Type B pancreatic cell (in vitro differentiated cells): ENCODE measurements at places on chromosomes 12 and 14. TPM values are rescaled to one million over a fixed set of nuclear protein-coding genes. Genes with fewer than 3 reads are reported as not detected.

DNA sequence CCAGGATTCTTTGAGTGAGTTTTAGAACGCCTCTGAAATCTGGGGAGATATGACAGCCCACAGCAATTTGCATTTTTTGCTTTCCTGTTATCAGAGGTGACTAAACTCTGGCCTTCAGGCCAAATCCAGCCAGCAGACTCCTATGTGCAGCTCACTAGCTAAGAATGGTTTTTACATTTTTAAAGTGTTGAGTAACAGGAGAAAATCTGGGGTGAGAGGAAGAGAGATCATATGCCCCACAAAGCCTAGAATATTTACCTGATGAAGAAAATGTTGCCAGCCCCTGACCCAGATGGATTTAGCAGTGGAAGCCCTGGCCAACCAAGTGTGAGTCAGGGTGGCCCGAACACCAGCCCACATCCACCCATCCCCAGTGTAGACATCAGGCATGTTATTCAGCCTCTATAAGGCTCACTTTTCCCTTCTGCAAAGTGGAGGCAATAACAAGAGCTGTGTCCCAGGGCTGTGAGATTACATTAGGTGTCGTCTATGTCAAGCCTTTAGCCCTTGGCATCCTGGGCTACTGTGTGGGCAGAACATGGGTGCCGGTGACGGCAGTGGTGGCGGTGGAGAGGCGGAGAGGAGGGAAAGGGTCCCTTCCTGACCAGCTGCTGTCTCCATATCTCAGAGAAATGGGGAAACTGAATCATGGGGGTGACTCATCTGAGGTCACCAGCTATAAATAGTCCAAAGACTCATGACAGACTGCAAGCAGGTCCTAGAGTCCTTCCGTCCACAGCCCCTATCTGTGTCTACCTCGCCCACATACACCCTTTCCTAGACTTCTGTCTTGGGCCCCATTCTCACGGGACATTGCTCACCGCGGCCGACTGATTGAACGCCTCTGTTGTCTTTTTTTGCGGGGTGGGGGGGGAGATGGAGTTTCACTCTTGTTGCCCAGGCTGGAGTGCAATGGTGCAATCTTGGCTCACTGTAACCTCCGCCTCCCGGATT lies 32.6 kb upstream of the CD9 start:
- DNase-seq: no peak

DNA sequence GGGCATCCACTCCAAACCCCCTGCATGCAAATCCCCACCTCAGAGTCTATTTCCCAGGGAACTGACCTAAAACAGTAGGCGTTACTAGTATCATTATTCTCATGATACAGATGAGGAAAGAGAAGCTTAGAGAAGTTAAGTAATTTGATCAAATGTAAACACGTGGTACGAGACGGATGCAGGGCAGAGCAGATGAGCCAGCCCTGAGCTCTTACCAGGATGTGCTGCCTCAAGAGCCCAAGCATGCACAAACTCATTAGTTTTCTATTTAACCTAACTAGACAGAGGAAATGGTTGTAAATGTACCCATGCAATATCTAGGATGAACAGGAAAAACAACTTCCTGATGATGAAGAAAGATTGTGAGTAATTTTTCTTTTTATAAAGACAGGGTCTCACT lies 173.3 kb upstream of the RASSF8 start:
- DNase-seq: no peak

The TDRD9 gene
- total RNA-seq: not detected in 2 replicates

GRCh38 chr12:79681008-79681590 lies 9.7 kb downstream of the PAWR start:
- no peak for DNase-seq

DNA sequence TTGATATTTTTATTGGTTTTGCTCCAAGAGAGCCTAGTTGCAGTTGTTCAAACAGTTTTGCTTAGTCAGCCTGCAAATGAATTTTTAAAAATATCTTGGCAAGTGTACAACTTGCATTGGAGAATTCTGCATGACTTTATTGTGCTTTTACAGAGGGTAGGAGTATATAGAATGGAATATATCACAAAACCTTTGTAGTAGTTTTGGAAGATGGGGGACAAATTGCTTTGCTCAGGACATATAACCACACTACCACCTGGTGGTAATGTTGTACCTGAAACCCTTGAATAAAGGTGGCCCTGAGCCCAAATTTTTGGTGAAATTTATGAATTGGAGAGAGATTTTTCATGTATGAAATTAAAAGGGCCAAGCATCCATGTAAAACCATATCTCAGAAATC lies 645.2 kb downstream of the MED13L start:
- no peak for DNase-seq

GRCh38 chr12:118689793-118690192 lies 291.5 kb upstream of the SRRM4 start:
- DNase-seq: no peak

- peak; percentile 85 for DNase-seq
These were observed 14.6 kb upstream of the PNMA1 start for GRCh38 chr14:73728717-73729330.

- no peak for DNase-seq
These were observed 412 bp downstream of the FGFR1OP2 start for GRCh38 chr12:26938701-26939062.

DNA sequence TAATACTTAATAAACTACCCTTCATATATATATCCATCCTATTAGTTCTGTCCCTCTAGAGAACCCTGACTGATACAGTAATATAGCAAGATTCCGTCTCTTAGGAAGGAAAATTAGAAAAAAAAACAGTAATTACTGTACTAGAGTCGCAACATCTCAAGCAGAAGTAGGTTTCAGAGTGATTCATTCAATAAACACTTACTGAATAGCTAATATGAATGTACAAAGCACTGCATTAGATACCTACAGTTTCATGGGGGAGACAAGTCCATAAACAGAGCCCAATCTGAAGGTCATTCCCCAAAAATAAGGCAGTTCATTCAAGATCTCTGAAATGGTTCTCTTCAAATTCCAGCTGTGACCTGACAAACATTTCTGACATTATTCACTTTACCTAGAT lies 9.9 kb downstream of the CERS5 start:
- no peak for DNase-seq

DNA sequence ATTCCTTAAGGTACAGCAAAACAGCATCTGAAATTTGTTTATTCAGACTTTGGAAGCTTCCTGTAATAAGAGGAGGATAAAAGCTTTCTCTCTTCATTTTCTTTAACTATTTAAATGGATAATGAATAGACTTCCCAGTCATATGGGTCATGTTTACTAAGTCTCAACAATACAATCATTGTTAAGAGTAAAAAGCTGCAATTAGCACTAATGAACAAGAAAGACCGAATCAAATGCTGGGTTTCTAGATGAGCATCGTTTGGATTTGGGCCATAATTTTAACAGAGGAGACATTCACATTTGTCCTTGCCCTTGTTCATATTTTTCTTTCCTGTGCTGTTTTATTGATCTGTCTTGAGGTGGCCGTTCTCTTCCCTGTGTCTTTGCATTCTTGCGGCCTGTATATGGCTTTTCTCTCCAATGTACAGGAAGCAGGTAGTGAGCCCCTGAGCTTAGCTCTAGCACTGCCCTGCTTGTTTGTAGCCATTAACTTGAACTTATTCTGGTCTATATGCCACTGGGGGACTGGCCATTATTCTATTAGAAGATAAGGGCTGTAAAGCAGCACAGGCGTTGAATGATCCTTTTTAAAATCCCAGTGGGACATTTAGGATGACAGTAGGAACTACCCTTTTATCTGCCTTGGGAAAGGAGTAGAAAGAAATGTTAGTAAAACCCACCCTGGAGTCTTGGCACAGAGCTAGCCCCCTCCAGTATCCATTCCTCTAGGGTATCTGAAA lies 34.6 kb downstream of the ABHD12B start:
- DNase-seq: no peak

DNA sequence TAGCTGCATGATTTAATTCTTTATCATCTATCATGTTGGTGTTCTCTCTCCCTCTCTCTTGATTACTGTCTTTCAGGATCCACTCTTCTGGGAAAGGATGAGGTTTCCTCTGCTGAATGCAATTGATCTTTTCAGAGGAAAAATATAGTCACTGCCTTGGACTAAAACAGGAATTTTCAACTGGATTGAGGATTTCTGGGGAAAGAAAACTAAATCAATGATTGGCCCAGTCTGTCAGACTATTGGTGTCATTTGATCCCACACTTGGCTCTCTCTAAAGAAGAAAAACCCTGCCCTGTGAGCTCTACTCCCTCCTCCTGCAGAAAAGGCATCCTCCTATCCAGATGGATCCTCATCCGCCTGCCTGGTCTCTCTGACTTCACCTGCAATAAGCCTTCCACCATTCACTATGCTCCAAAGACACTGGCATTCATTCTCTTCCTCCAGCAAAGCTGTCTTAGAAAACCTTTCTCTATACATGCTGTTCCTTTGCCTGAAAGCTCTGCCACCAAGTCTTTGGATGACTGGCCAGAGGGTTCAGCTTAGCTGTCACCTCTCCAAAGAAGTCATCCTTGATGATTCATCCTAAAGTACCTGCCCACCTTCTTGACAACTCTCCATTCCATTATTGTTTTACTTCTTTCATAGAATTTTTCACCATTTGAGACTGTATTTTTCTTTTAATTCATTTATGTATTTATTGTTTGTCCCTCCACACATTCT lies 127.7 kb upstream of the CAND1 start:
- no peak for DNase-seq

- DNase-seq: no peak
These were observed 124.4 kb downstream of the ADCK1 start for GRCh38 chr14:77924141-77924948.

The SYNE2 gene
- 68.1 and 75.1 TPM in 2 replicates for total RNA-seq

The NEUROD4 gene
- 1.6 and 3.3 TPM in 2 replicates for total RNA-seq

The SMCO2 gene
- 0.31 TPM in 1 of 2 replicates, not detected in the other for total RNA-seq

The COL2A1 gene
- total RNA-seq: 195 and 227 TPM in 2 replicates

GRCh38 chr12:107510211-107510610 lies 175.4 kb upstream of the PWP1 start:
- DNase-seq: no peak

GRCh38 chr14:99037777-99038430 lies 234.1 kb downstream of the BCL11B start:
- peak; percentile 42 for DNase-seq

DNA sequence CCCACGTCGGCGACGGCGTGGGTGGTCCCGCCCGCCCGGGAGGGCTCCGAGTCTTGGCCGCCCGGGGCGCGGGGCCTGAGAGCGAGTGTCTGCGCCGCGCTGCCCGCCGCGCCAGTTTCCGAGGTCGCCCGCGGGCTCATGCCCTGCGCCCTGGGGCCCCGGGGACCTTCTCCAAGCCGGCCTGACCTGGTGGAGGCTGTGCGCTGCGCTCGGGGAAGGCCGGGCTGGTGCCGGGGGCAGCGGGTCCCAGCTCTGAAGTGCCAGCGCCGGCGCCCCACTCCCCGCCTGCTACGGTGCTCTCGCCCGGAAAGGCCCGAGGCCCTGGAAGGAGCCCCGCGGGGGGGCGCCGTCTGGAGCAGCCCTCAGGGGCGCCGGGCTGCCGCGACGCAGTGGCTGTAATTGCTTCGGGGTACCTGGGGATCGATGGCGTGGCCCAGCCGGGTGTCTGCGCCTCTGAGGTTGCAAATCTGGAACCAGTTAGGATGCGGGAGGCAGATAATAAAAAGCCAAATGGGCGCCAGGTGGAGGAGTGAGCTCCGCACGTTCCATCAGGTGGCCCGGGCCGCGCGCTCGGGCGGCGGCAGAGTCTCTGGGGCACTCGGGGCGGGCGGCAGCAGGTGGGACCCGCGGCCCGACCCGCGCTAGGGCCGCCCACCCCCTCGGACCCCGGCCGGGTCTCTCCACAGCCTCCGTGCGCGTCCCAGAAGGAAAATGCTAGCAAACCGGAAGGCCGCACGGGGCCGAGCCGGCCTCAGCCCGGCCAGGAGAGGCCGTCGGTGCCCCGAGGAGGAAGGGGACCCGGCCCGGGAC lies 102.3 kb upstream of the DIO3 start:
- DNase-seq: no peak

The CIROP gene
- total RNA-seq: 0.19 and 0.40 TPM in 2 replicates

The BHLHE41 gene
- total RNA-seq: 5.8 and 12.5 TPM in 2 replicates

The RDH12 gene
- total RNA-seq: 2.6 and 3.3 TPM in 2 replicates

The ASIC1 gene
- total RNA-seq: 5.5 and 18.1 TPM in 2 replicates

- no peak for DNase-seq
These were observed 826 bp upstream of the CACNA1C start for GRCh38 chr12:2051700-2052621.

DNA sequence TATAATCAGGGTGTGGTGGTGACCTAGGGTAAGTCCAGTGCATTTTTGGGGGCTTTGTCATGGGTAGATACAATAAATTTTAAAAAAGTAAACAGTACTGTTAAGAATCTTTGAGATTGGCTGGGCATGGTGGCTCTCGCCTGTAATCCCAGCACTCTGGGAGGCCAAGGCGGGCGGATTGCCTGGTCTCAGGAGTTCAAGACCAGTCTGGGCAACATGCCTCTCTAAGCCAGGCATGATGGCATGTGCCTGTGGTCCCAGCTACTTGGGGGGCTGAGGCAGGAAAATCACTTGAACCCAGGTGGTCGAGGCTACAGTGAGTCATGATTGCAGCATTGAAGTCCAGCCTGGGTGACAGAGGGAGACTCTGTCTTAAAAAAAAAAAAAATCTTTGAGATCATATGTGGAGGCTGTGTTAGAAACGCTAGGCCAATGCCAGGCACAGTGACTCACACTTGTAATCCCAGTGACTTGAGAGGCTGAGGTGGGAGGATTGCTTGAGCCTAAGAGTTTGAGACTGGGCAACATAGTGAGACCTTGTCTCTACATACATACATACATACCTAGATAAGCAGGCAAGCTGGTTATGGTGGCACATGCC lies 67.7 kb downstream of the PRKCH start:
- no peak for DNase-seq

The HCFC2 gene
- 8.5 and 11.2 TPM in 2 replicates for total RNA-seq

DNA sequence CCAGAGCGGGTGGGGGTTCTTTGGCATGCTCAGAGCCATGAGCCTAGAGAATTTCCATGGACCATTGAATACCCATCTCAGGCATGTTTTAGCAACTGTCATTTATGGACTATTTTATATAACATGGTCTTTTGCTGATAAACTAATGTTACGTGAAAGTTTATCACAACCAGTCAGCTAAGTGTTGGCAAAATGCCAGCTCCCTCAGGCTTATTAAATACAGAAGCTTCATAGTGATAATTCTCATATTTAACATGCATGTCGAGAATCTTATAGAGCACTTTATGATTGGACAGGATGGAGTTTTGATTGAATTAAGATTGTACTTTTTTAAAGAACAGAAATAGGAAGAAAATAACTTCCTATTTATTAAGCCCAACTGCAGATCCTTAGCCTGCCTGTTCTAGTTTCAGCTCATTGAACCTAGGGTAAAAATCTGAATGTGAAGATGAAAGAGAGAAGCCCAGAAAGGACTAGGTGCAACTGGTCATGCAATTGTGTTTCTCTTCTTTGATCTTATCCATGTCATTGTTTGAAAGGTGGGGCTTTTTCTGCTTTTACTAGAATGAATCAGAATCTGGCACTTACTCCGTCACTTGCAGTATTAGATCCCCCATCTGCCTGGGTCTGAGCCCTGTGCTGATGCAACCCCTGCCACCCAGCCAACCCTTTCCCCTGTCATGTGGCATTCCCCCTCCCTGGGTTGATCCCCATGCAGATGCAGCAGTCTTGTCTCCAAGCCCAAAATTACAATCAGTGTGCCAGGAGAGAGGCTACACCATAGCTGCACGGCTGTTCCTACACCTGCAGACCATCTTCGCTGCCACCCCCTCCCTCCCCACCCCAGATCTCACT lies 134.6 kb upstream of the EVL start:
- DNase-seq: no peak
